ENCODE measurements at places on chromosomes 13 and 19. TPM values are rescaled to one million over a fixed set of nuclear protein-coding genes. Genes with fewer than 3 reads are reported as not detected.

Gene CRX
- not detected for total RNA-seq

Gene CYSLTR2
- not detected for total RNA-seq

Gene TLE6
- total RNA-seq = 0.18 TPM

Gene PSG2
- not detected for total RNA-seq

Gene LIM2
- total RNA-seq = not detected

Gene ATXN8OS
- not detected for total RNA-seq

Gene TTYH1
- total RNA-seq = not detected

Gene SHANK1
- 4.2 TPM for total RNA-seq

Gene KLK2
- not detected for total RNA-seq

Gene ZNF208
- 0.09 TPM for total RNA-seq

Gene MEF2B
- total RNA-seq = 0.27 TPM

Gene CYP4F22
- total RNA-seq = not detected

Gene TYROBP
- total RNA-seq = not detected

Gene YJEFN3
- total RNA-seq = 0.45 TPM

Gene COL4A1
- total RNA-seq = 43.7 TPM

Gene LILRA1
- not detected for total RNA-seq

Gene AXL
- total RNA-seq = 305 TPM

Gene ZNF549
- total RNA-seq = 1.1 TPM

Gene ZNF681
- 0.36 TPM for total RNA-seq

Gene CERS4
- 2.1 TPM for total RNA-seq

Gene ZNF577
- 8.9 TPM for total RNA-seq

Gene OR10H5
- not detected for total RNA-seq

Gene DKKL1
- 0.18 TPM for total RNA-seq

Gene CYP4F2
- not detected for total RNA-seq

Gene ERCC1
- 109 TPM for total RNA-seq

Gene CYP2A7
- not detected for total RNA-seq

Gene ZSCAN5A
- 6.1 TPM for total RNA-seq

Gene JAK3
- total RNA-seq = 2.7 TPM

Gene ZSWIM4
- total RNA-seq = 6.7 TPM

Gene SMIM44
- not detected for total RNA-seq

Gene IGFL1
- not detected for total RNA-seq

Gene NMRK2
- not detected for total RNA-seq

All from fibroblast of the aortic adventitia (primary cell).